Endothelial cell of umbilical vein (primary cell): ENCODE measurements at places on chromosomes 7 and 10. TPM values are rescaled to one million over a fixed set of nuclear protein-coding genes. Genes with fewer than 3 reads are reported as not detected.

ACSL5 gene
- total RNA-seq: 0.76 and 2.1 TPM in 2 replicates

SDK1 gene
- 2.4 and 3.9 TPM in 2 replicates for total RNA-seq

TACC2 gene
- 39.9 and 46.2 TPM in 2 replicates for total RNA-seq

CCDC136 gene
- 3.2 and 3.3 TPM in 2 replicates for total RNA-seq

GSTK1 gene
- total RNA-seq: 99.4 and 119 TPM in 2 replicates

BAIAP2L1 gene
- 1.1 and 1.2 TPM in 2 replicates for total RNA-seq

BICC1 gene
- total RNA-seq: 0.29 and 0.32 TPM in 2 replicates

GRCh38 chr10:101569622-101570427 lies 18.2 kb downstream of the POLL start:
- DNase-seq: peak; percentile 62

- peak; percentile 64 for DNase-seq
Observed at GRCh38 chr10:11782793-11783557, 40.2 kb upstream of the PROSER2 start.

DNA sequence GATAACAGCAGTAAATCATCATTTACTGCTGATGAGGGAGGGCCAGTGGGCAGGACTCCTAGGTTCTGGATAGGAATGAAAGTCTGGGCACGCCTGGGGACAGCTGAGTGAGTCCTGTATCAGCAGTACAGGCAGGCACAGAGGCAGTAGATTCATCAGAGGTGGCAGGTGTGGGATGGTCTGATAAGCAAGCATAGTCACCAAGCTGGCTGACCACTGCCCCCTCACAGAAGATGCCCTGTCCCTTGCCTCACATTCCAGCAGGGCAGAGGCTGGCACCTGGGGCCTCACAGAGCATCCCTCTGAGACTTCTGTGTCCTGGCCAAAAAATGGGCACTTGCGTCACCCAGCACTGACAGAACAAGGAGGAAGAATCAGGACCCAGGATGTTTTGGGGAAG lies 23.2 kb upstream of the ACSM6 start:
- no peak for DNase-seq

DNA sequence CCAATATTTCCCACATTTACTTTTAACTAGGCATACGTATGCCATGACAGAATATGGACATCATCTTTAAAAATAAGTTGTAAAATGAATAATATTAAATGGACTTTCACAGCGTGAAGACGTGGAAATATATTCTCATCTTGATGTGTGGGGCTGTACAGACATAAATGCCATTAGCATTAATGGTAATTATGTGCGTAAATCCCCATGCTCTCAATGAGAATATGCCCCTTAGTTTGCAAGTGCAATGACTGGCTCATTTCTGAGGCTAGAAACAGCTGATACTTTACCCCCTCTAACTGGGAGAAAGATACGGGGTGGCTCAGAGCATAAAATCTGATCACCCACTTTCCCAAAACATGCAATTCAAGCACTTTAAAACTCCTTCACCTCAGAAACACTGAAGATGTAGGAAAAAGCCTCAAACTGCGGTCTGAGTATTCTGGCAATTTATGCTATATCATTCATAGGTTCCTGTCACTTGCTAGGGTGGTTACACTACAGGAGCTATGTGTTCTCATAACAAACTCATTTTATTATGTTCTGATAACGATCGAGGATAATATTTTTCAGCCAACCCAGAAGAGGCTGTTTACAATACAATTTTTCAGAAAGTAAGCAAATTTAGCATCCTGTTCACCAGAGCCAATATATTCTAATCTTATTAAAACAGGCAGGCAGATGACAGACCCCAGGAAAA lies 211.8 kb downstream of the SKAP2 start:
- no peak for DNase-seq

DNA sequence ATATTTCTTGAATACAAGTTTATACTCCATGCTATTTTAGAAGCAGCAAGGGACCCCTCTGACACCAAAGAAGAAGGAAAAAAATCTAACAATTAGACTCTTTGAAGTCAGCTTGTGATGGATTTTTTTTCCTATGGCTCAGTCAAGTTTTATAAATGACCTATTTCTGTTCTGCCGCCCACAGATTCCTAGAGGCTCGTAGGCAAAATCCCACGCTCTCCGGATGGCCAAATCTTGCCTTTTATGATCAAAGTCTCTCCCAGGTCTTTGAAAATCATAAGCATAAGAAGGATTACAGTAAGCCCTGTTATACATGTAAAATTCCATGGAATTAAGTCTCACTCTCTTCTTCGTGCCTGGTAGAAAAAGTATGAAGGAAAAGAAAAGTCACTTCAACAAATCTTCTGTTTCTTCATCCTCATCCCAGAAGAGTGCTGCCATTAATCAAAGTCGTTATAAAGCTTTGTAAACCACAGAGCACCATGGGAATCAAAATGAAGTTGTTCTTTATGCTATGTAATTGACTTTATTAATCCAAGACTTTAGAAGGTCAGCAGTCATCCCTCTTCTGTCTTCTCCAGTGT lies 33.1 kb downstream of the ASB13 start:
- no peak for DNase-seq

GRCh38 chr10:51770709-51771108 lies 71.3 kb upstream of the CSTF2T start:
- DNase-seq: no peak

DNA sequence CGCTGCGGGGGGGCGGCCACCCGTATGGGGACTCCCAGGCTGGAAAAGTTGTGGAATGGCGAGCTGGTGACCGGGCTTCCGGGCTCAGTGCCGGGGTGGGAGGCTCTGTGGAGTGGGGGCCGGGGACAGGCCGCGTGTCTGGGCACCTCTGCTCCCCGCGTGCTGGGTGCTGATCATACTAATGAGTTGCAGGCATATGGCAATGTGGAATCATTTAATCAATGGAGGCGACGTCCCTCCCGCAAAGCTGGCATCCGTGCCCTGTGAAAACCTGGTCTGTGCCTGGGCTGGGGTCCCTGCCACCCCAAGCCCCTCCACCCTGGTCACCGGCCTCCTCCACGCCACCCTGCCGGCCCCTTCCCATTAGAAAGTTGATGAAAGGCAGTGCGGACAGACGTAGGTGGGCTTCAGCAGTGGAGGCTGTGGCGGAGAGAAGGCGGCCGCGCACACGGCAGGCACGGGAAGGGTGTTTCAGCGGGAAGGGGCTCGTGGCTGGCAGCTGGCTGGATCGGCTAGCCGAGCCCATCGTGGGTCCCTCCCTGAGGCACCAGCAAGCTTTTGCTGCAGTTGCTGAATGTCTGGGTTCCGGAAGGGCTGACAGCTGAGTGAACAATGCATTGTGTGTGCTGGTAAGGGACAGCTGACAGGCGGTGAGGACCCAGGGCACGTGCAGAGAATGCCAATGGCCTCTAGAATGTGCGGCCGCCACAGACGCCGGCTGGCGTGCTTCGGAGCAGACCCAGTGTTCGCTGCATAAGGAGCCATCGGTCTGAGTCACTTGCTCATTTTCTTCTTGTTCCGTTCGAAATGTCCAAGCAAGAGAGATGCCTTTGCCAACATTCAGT lies 1.5 kb downstream of the ADGRA1 start:
- no peak for DNase-seq

- no peak for DNase-seq
Observed at GRCh38 chr7:152344253-152344652, 91.5 kb downstream of the KMT2C start.

DNA sequence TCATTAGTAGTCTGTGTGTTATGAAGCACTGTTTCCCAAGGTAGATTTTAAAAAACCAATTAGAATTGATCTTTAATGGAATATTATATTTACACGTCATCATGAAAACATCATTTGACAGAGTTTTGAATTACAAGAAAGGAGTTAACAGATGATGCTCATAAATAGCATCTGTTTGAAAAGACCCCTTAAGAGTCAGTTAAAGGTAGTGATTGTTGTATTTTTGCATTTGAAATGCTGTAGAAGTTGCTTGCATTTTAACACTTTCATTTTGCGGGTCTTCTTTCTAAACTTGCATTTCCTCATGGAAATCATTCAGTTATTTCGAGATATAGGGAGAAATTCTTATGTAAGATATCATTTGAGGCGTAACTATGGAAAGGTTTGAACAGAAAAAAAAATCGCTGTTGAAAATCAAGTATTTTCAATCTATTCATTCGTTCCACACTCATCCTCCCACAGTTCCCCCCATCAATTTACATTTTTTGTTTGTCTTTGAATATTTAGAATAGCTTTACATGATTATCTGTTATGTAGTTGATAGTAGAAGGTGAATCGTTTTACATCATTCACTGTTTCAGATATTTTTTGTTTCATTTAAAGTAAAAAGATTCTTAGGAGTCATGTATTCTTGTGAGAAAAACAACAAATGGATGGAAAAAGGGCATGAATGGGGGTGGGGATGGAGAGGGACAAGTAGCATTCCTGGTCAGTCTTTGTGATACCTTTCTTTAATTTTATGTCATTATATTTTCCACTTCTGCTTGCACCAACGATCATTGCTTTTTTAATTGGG lies 3.0 kb upstream of the SKIDA1 start:
- DNase-seq: peak; percentile 28

- peak; percentile 46 for DNase-seq
Observed at GRCh38 chr7:55194522-55194921, 170.6 kb upstream of the LANCL2 start.

- DNase-seq: no peak
Observed at GRCh38 chr7:132393789-132394261, 182.4 kb downstream of the PLXNA4 start.

DNA sequence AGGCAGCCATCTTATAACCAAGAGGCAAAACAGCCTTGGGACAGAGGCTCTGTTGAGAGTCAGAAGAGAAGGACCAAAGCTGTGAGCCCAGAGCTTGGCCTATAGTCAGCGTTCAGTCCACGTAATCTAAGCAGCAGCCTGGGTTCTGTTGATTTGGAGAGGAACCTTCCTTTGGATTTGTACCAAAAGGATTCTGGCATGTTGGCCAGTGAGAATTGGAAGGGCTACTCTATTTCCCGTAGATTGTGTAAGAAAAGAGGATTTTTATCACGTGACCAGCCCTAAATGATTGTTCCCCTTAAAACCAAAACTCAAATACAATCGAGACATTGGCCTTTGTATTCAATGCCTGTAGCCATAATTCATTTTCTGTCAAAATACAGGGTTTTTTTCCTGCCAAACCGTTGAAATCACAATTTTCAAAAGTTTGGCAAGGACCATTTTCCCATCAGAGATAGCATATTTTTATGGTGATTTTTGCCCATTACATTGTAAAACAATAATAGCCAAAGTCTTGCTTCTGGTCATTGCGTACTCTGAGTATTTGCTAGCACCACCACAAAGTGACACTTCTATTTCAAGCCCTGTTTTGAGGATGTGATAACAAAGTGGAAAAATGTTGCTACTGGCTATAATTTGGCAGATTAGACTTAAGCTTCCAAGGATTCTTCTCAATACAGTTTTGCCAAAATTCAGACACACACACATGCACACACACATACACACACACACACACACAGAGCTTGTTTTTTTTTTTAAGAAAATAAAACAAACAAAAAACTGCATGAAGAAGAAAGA lies 23.1 kb upstream of the BMPER start:
- no peak for DNase-seq

- DNase-seq: no peak
Observed at GRCh38 chr10:49005270-49005669, 65.6 kb upstream of the LRRC18 start.
